ENCODE measurements at places on chromosomes 2 and 18. TPM values are rescaled to one million over a fixed set of nuclear protein-coding genes. Genes with fewer than 3 reads are reported as not detected.

GRCh38 chr2:172215936-172216335, 113.2 kb upstream of the DLX2 start:
- DNase-seq = no peak

The SCN3A gene
- 0.58 TPM for total RNA-seq

DNA sequence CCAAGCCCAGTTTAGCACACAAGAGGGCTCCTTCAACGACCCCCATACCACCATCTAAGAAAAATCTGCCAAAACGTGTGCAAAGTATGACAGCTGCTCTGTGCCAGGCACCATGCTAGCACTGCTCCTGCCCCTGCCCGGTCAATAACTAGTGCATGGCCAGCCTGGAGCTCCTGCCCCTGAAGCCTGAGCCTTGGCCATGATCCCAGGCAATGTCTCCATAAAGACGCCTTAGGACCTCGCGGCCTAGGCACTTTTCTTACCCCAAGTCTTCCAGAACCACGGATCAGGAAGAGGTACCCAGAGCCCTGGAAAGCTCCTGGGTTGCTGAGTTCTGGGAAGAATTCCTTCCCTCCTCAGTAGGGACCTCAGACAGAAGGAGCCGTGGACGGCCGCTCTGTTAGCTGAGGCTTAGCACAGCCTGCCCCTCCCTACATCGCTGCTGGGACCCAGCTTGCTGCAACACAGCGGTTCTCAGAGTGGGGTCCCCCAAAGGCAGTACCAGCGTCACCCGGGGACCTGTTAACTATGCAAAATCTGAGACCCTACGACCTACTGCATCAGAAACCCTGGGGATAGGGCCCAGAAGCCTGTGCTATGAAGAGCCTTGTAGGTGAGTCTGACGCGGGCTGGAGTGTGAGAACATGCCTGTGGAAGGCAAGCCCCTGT, 117.8 kb upstream of the TWIST2 start:
- no peak for DNase-seq

DNA sequence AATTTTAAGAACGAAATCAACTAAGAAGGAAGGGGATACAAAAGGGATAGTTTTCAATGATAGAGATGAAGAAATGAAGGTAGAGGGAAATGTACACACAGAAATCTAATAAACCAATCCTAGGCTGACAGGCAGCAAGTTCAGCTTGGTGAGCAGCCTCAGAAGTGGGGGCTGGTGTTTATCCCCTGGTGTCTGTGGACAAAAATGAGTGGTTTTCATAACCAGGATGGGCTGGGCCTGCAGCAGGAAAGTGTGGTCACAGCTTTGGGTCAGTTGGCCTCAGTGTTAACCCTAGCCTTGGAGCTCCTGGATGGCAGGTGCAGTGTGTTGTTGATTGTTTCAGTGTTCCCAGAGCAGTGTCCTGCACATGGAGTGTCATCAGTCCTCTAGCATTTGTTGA, 14.3 kb downstream of the IL18R1 start:
- DNase-seq = no peak

DNA sequence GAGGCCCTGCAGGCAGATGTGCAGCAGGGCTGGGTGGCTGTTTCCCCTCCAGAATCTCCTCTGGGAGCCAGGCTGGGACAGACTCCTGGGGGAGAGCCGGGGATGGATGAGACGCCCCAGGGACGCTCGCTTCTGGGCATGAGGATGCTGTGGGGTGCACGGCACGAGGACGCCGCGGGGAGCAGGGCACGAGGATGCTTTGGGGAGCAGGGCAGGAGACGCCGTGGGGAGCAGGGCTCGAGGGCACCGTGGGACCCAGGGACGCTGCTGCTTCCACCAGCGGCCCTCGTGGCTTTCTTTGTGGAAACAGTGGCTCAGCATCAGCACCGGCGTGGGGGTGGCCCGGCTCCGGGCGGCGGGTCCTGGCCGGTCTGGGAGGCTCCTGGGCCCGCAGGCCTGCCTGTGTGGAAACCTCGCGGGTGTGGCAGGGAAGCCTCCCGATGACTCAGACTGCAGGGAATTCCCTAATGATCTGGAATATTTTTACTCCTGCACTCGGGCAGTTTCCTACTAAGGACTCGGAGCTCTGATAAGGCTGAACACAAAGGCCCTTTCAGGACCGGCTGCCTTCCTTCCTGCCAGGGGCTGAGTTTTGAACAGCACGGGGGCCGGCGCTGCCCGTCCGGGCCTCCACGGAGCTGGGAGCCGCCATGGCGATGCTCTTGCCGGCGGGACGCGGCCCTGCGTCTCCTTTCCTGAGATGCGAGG, 62.6 kb downstream of the NFATC1 start:
- DNase-seq = peak; percentile 83

DNA sequence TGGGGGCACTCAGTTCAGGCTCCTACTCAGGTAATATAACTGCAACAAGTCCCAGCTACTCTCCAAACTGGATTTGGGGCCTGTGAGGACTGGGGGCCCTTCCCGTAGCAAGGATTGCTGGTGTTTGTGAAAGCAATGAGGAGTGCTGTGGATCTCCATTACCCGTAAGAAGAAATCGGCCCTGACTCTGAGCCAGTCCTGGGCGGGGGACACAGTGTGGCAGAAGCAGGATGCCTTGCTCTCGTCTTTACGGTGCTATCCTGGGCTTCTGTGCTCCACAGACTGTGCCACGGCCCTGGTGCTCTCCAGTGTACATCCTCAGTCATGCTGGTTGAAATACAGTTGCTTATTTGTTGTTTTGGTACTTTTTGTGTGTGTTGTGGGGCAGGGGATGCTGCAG, 172.9 kb downstream of the NDUFA10 start:
- peak; percentile 17 for DNase-seq
